Left renal cortex interstitium (tissue), 4 donors: ENCODE measurements at places on chromosomes 5 and 9.

GRCh38 chr5:58239731-58240130, 220.2 kb downstream of the PLK2 start:
- DNase-seq = no peak

DNA sequence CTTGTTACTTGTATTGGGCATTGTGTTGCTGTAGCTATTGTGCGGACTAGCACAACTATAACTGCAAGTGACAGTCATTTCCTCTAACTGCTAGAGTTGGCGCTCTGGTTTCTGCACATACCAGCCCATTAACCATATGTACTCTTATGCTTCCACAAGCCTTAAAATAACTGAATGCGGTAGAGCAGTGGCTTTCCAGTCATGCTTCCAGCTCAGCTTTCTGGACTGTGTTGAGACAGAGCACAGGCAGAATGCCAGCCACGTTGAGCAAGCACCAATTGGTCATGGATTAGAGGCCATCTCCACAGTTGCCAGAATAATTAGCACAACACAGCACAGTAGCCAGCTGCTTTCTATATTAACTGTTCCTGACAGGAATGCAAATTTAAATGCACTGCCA, 12.2 kb downstream of the INVS start:
- DNase-seq = no peak

- DNase-seq = no peak
Observed at GRCh38 chr5:14809369-14810155, 62.0 kb downstream of the ANKH start.

DNA sequence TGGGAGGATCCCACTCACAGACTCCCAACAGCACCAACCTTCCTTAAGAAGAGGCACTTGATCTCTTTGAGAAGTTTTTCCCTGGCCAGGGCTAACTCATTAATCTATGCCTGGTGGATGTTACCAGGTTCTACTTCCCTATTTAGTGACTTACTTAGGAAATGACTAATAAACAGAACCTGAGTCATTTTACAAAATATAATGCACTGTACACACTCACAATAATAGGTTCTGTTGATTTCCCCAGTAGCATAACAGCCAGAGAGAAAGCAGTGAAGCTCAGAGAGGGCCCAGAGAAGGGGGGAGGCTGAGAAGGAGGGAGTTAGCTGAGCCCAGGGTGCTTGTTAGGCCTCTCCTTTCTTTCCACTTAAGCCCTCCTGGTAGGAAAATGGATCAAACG, 27.1 kb downstream of the FRMD3 start:
- no peak for DNase-seq

DNA sequence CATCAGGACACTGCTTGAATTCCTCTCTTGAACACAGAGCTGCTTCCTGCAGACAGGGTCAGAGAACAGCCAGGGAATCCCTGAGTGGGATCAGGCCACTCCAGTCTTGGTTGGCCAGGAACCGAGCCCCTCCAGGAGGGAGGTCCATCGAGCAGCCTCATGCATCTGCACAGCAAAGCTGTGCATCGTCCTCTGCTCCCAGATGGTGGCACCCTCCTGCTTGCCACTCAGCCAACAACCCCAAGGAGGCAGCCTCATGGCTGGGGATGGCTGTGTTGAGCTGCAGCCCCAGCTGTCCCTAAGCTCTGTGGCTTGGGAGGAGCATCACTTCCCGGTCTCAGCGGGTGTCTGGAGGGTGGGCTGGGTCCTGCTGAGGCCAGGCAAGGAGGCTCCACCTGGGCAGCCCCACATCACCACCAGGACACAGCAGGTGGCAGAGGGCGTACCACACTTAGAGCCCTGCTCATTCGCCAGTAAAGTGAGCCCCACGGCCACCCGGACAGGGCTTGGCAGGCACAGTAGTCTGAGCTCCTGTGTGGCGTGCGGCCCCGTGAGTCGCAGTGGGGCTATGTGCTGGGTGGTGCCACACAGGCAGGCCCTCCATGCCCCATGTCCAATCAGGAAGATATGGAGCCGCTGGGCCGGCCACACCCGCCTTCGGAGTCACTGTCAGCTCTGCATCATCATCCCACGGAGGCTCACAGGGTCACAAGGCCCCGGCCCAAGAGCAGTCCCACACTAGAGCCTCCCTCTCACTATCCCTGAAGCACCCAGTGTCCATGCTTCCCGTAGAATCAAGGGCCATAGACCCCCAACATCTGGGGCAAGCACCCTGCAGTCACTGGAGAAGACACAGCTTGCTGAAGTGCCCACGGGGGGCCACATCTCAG, 11.9 kb downstream of the LPCAT1 start:
- DNase-seq = no peak

GRCh38 chr5:50963971-50964745, 297.7 kb downstream of the PARP8 start:
- no peak for DNase-seq
